ENCODE measurements at places on chromosomes 4 and X.

GRCh38 chr4:128527946-128528576 is 240.4 kb upstream of the PGRMC2 start:
- DNase-seq: no peak

DNA sequence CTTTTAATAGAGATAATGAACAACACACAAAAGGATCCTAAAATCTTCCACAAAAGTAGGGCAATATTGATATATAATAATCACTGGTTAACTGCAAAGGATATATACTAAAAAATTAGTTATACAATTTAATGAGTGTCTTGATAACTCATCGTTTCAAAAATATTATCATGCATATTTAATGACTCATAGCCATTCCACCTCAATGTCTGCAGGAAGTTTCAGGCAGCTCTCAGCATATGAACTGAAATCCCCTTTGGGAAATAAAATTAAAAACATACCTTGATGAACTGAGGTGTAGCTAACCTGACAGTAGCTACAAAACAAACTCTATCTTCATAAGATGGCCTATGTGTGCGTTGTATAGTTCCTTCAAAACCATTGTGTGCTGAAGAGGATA is 62.9 kb downstream of the TMEM165 start:
- DNase-seq: no peak

DNA sequence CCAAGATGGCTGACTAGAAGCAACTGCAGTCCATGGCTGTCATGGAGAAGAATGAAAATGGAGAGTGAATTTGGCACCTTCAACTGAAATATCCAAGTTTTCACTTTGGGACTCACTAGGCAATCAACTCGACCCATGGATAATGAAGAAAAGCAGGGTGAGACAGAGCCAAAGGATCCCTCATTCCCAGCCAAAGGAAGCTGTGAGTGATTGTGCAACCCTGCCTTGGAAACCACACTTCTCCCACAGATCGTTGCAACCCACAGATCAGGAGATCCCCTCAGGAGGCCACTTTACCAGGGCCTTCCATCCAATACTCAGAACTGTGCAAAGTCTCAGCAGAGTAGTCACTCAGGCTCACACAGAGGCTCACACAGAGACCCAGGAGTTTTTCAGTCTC is 4.5 kb downstream of the CFAP299 start:
- DNase-seq: no peak

DNA sequence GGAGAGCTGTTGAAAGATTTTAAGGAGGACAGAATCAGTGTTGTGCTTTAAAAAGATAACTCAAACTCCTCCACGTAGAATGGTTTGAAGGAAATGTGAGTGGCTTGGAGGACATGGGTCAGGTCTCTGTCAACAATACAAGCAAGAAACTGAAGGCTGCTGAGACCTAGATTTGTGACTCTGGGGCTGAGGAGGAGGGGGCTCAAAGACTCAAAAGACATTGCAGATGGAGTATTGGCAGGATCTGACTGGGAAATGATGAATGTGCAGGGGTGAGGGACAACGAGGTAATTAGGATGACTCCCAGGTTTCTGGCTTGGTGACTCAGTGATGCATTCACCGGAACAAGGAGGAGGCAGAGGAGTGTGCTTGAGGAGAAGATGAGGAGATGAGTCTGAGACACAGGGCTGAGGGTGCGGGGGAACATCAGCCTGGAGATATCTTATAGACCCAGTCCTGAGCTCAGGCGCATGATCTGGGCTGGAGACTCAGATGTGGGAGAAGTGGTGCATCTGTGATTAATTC is 3.3 kb upstream of the RPS4X start:
- no peak for DNase-seq

- DNase-seq: no peak
Observed at GRCh38 chrX:57155171-57155570, 18.0 kb upstream of the SPIN2A start.

DNA sequence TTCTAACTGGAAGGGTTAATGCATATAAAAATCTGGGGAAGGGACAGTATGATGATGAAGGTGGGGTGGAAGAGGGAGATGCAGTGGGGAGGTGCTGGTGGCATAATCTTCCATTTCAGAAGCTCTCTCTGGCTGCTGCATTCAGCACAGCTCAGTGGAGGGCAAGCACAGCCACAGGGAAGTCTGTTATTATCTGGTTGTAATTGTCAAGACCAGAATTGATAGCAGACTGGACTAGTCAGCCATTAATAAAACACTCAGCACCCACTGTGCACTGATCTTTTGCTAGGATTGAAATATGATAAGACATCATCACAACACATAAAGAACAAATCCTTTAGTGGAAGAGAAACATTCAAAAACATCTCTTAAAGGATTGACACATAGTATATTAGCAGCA is 414.2 kb upstream of the LCORL start:
- no peak for DNase-seq

- DNase-seq: no peak
Observed at GRCh38 chrX:115968436-115969252, 201.9 kb upstream of the AGTR2 start.

DNA sequence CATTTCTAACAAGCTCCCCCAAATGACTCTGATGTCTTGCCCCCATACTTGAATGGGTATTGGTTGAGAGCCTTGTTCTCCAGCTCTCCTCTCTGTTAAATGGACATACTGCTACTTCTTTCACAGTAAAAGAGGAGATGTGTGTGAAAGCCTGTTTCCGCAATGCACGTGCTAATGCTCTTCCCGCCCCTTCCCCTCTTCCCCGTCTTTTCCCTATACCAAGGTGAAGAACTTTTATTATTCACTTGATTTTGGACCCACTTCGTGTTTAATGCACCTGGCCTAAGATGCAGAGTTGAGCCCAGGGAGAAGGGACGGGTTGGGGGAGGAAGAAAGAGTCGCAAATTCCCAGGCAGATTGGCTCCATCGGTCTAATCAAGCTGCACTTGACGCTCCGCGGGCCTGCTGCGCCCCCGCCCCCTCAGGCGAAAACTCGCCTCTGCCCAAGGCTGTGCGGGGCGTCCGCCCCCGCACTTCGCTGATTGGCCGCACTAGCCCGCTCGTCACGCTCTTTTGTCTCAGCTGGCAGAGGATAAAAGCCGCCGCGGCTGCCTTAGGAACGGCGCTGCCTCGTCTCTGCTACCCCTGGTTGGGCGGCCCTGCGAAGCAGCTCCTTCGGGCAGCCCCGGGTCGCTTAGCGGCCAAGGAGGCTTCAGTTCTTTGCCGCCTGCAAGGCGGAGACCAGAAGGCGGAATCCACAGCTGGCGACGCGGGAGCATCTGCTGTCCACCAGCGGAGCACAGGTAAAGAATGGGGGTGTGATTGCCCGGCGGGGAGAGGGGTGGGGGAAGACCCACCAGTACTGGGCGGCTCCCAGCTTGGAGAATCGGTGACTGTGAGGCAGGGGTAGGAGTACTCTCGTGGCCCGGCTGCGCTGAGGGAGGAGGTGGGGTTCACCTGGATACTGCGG is at the start of gene ZCCHC12:
Gene ZCCHC12, plus strand, starts transcription at position 562 of the 910 bp plus-strand sequence. CDS start 1,421 bp downstream, outside the sequence.
- DNase-seq: peak; percentile 6

DNA sequence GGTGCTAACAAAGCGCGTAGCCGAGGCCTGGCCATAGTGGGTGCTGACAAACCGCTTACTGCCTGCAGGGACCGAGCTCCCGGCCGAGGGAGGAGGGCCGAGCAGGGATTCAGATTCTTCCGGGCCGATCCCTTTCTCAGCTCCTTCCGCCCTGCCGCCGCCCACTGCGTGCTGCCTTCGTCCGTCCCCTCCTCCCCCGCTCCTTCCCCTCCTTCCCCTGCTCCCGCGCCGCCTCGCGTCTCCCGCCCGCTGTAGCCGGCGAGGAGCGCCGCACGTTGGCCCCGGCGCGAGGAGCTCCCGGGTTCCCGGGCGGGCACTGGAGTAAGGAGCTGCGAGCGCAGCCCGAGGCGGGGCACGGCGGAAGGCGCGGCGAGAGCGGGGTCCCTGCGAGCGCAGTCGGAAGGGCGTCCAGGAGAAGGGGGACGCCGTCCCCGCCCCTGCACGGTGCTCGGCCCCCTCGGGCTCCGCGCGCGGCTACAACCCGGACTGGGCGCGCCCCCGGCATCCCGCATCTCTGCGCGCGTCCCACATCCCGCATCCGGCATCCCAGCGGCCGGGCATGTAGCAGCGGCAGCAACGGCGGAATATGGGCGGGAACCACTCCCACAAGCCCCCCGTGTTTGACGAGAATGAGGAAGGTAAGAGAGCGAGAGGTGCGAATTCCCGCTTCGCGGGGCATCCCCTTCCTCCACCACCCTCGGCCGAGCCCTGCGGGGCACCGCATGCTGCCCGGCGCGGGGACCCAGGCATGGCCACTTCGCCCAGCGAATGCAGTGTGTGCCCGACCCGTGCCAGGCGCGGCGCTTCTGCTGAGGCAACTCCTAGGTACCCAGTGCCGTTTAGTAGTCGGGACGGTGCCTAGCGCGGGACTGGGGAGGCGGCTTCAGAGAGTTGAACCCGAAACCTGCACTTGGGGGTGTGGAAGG is at the start of gene STK32B:
Gene STK32B, plus strand, starts transcription at position 203 of the 926 bp plus-strand sequence.
- no peak for DNase-seq

- DNase-seq: no peak
Observed at GRCh38 chr4:164188236-164188635, 565.7 kb upstream of the SMIM31 start.

GRCh38 chrX:40273356-40274050 is 175.7 kb upstream of the BCOR start:
- DNase-seq: no peak

GRCh38 chrX:67296395-67296794 is 247.4 kb upstream of the AR start:
- no peak for DNase-seq

DNA sequence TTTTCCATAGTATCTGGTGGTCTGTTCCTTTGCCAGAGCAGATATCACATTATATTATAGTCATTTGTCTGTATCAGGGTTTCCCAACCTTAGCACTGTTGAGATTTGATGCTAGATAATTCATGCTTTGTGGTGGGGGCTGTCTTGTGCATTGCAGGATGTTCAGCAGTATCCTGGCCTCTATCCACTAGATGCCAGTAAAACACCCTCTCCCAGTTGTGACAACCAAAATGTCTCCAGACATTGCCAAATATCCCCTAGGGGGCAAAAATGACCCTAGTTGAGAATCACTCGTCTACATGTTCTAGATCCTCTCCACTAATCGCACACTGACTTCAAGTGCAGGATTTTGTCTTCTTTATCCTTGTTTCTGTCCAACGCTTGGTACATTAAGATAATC is 160.8 kb downstream of the FANCB start:
- no peak for DNase-seq

DNA sequence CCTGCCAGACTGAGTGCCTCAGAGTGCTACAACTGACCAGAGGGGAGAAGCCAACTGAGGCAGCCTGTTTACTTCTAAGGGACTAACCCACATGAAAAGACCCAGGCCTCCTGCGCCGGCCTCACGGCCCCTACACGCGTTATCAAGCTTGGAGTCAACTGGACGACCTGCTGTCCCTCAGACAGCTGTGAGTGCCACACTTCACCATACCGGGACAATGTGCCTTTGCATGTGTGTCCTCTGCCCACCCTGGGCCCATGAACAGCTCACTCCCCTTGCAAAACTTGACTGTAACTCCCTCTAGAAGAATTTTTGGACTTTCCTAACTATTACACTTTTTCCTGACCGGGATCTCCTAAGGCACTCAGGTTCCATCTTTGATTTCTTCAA is 1.8 kb downstream of the NOP14 start:
- DNase-seq: no peak

- DNase-seq: no peak
Observed at GRCh38 chr4:55534306-55534705, 12.4 kb downstream of the CLOCK start.

- DNase-seq: no peak
Observed at GRCh38 chr4:150212927-150213326, 134.7 kb downstream of the DCLK2 start.

- DNase-seq: no peak
Observed at GRCh38 chrX:150456466-150456865, 93.3 kb downstream of the MAMLD1 start.

- no peak for DNase-seq
Observed at GRCh38 chr4:147975325-147975724, 243.4 kb downstream of the ARHGAP10 start.

DNA sequence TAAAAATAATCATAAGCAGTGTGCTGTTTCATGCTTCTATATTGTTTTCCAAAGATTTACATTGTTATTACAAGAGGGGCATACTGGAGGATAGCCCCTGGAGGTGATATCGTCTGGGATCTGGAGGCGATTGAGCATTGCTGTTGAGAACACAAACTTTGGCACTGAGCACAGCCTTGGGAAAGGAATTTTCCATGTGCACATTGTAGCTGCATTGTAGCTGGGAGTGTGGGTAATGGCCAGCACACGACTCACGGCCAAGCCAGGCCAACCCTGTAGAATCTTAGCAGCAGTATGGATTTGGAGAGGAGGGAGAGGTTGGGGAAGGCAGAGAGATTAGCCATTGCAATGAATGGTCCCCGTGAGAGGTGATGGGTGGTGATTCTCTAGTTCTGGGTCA is 121.9 kb downstream of the SMIM20 start:
- DNase-seq: no peak

- DNase-seq: no peak
Observed at GRCh38 chr4:145446184-145446583, 35.5 kb upstream of the SMAD1 start.

DNA sequence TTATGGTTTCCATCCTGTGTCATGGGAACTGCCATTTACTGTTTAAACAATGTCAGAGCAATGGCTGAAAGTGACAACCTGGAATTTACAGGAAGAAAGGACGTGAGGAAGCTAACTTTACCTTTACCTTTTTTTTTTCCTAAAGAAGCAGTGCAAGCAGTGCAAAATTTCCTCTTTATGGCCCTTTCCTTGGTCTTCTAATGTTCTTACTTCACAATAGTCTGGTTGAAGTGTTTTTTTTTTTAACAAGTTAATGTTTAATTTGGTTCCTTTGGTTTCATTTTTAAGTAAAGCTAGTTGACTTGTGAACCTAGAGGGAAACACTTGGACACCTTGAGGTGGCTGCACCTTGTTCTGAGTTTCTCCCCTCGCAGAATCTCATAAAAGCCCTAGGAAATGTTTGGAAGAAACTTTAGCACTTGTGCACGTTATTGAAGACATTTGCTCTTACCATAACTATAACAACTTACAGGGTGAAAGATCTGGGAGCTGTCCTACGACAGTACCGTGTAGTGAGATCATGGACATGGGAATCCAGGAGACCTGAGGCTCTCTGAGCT is 1.8 kb downstream of the SGMS2 start:
- no peak for DNase-seq

DNA sequence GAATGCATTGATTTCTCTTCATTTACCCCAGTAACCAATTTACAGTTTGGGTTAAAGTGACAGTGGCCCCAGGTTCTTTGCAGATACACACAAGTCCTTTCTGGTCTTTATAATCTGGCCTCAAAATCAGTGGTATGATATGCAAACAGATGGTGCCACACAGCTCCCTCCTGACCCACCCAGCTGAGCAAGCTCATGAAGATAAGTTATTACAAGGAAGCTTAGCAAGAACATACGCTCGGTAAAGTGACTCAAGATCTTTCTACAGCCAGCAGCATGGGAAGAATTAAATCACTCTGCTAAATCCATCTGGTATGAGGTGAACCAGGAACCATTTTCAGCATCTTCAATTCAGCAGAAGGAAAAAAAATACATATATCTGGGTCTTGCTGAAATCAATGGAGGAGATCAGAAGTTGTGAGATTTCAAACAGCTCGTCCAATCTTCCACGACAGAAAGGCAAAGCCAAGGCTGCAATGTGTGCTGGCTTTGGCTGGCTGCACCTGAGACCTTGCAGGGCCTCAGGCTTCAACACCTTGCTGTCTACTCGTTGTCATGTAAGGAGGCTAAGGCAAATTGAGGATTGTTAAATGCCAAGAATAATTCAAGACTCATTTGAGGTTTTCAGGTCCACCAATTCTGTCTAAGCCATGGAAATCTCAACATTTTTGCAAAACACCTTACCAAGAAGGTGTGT is 28.2 kb downstream of the SEL1L3 start:
- DNase-seq: no peak

GRCh38 chr4:785332-786073 is 40.4 kb downstream of the CPLX1 start:
- DNase-seq: no peak
